ENCODE measurements at places on chromosomes 4 and X.

DNA sequence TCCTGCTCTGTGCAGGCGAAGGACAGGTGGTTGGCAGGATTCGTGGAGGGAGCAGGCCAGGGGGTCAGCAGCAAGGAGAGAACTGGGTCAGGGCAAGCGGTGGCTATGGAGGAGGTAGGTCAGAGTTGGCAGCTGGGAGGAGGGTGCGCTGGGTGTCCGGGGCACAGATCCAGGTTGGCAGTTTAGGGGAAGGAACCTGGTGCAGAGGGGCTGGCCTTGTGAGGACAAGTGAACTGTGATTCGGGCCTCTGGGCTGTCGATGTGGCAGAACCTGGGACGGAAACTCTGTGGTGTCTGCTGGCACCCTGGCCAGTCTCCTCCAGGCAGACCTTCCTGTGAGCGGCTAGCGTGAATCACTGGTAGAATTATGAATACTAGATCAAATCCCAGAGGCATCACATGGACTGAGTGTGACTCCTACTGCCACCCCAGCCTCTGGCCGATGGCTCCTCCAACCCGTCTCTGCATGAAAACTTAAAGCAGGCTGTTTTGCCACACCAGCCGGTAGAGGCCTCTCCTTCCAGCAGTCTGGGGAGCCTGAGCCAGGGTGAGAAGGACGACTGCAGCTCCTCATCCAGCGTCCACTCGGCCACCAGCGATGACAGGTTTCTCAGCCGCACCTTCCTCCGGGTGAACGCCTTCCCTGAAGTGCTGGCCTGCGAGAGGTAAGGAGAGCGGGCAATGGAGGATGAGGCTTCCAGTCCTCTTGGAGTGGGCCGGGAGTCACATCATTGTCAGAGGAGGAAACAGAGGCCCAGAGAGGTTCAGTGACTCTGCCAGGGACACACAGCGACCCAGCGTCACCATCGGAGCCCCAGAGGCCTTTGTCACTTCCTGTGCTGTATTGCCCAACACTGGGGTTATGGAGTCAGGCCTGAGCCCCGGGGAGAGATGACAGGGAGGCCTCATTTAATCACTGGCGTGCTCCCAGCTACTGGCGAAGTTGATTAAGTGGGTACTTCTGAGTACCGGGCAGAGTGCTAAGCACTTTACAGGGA, 20.3 kb downstream of the EVC start:
- no peak for DNase-seq

DNA sequence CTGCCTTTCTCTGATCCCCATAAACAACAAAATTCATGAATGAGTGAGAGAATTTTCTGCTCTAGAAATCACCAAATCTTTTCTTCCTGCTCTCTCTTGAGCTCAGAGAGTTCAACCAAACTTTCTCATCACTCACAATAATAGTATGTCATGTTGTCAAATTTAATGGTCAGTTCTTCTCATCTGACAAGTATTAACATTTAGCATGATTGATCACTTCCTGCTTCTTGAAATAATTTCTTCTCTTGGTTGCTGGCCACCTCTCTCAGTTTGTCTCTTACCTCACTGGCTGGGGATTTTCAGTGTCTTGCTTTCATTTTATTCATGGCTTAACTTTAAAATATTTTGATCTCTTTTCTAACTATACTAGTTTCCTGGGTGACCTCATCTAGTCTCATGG, 25.5 kb upstream of the FGF5 start:
- no peak for DNase-seq

DNA sequence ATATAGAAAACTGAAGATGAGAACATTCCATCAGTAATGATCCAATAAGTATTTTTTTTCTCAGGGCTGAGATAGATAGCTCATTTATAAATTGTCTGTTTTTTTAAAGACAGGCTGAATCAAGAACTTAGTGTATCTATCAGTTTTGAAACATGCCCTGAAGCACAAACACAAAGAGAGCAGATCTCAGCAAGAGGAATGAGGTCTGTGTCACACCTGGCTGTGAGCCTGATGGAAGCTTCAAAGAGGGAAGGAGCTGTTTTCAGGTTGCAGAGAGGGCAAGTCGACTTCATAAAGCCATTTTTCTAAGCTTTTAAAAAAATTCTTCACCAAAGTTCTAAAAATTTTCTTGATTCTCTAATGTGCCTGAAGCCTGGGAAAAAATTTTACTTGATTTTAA, 434.9 kb downstream of the PDGFC start:
- DNase-seq, result no peak

DNA sequence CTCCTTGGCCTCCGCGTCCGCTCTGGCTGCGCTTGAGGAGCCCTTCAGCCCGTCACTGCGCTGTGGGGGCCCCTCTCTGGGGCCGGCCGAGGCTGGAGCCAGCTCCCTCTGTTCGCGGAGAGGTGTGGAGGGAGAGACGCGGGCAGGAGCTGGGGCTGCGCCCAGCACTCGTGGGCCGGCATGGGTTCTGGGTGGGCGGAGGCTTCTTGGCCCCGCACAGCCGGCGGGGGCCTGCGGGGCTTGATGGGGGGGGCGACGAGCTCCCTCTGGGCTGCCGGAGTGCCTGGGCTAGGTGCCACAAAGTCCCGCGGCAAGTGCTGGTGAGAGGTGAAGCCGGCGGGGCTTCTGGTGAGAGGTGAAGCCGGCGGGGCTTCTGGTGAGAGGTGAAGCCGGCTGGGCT, 61.9 kb downstream of the ANKRD50 start:
- no peak for DNase-seq

DNA sequence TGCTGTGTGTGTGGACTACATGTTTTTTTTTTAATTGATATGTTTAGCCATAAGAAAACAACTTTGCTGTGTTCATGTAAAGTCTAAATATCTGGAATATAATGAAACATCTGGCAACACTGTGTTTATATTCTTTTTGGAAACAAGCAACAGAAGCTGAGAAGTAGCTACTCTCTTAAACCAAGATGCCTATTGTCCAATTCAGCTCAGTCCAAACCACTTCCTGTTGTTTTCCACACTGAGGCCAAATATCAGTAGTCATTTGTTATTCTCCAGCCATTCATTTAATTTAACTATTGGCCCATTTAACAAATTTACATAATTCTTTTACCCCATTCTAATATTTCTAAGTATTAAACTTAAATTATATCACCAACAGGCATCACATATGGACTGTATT, 903.0 kb upstream of the SLIT2 start:
- no peak for DNase-seq

GRCh38 chrX:38991656-38992440, 190.6 kb downstream of the MID1IP1 start:
- DNase-seq, result no peak

GRCh38 chrX:63743596-63743995, 41.4 kb downstream of the ARHGEF9 start:
- no peak for DNase-seq

GRCh38 chrX:103423955-103424638, 47.8 kb downstream of the BEX3 start:
- DNase-seq, result no peak

DNA sequence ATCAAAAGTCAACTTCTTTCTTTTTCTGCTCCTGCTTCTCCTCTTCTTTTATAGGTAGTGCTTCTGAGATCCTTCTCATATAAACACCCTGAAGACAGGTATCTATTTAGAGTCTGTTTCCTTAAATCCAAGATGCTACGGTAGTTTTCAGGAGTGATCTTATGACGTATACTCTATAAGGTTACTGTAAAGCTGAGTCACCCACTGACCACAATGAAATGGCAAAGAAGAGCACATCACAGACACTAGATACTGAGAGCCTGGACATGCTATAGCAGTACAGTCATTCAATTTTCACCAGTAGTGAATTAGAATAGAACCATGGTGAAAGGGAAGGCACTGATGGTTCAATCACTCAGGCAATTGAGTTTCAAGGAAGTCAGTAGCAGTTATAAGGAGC, 412.5 kb downstream of the ADAM29 start:
- no peak for DNase-seq

DNA sequence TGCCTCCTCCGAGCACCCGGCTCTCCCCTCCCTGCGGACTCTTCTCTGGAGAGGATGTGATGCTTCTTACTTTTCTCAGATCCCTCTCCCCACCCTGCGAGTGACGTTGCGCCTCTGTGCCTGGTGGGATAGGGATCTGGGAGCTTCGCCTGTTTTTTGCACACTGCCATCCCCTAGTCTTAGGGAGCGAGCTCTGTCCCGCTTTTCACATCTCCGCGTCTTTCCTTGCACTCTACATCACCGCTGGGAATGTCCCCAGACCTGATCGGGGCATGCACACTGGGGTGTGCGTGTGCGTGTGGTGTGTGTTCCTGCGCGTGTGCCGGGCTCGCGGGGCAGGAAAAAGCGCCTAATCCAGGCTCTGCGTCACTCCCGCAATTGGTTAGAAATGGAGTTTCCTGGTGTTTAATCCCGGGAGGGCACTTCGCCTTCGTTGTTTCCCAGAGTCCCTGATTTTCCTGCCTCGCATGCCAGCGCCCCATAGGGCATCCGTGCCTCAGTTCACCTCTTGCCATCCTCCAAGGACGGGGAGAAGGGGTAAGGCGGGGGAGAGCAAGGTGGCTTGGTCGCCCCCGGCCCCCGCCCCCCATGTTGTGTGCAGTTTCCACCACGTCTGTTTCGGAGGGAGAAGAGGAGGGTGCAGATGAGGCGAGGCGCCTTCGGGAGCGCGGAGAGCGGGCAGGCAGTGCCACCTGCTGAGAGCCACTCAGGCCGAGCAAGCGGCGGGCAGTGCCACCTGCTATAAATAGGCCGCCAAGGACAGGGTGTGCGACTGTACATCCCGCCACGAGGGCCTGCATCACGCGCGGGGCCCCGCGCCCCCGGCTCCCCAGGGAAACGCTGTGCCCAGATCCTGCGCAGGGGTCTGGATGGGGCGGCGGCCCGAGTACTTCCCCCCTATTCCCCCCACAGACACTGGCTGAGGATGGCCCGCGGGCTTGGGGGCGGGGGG, 759 bp upstream of the TBC1D1 start:
- DNase-seq, result no peak

DNA sequence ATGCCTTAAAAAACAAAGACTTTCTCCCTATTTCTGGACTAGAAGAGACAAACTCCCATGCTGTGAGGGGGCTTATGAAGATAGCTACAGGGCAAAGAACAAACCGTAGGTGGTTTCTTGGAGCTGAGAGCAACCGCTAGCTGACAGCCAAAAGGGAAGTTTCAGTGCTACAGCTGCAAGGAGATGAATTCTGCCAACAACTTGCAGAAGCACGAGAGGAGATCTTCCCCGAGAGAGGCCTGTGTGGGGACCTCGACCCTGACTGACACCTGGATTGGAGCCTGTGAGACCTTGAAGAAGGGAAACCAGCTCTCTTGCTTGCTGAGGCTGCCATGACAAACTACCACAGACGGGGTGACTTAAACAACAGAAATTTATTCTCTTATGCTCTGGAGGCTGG, 183.8 kb upstream of the VCX3A start:
- peak; percentile 69 for DNase-seq

GRCh38 chr4:156968479-156968984, 3.1 kb downstream of the PDGFC start:
- DNase-seq, result peak; percentile 31

- DNase-seq, result no peak
These were observed 11.4 kb downstream of the RNF150 start for GRCh38 chr4:141121768-141122454.

- no peak for DNase-seq
These were observed 956 bp downstream of the TMEM154 start for GRCh38 chr4:152678841-152679240.

- DNase-seq, result no peak
These were observed 14.1 kb downstream of the ACSL1 start for GRCh38 chr4:184811526-184812198.

DNA sequence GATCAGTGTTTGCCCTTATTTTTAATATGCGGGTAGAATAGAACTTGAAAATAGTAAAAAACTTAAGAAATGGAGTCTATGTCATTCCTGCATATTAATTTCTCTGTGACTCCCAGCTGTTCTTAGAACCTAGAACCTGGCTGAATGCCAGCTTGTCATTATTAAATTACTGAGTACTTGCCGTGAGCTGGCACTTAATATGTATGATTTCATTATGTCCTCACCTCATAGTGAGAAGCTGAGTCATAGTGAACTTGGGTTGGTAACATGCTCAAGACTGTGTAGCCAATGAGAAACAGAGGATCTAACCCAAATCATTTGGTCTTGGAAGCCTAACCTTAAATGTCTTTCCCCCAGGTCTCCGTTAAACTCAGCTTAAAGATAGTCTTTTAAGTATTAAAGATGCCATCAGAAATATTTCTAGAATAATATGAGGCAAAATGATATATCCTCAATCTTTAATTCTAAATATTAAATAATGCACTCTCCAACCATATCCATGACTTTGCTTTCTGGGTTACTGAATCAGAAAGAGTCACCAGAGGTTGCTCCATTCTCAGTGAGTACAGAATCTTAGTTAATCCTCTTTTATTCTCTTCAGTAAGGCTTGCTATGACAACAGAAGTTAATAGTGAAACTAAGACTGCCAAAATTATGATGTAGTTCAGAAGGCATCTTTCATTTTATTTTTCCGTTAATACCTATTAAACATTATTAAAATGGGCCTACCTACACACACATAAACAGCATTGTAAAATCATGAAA, 58.6 kb upstream of the TLL1 start:
- DNase-seq, result no peak

DNA sequence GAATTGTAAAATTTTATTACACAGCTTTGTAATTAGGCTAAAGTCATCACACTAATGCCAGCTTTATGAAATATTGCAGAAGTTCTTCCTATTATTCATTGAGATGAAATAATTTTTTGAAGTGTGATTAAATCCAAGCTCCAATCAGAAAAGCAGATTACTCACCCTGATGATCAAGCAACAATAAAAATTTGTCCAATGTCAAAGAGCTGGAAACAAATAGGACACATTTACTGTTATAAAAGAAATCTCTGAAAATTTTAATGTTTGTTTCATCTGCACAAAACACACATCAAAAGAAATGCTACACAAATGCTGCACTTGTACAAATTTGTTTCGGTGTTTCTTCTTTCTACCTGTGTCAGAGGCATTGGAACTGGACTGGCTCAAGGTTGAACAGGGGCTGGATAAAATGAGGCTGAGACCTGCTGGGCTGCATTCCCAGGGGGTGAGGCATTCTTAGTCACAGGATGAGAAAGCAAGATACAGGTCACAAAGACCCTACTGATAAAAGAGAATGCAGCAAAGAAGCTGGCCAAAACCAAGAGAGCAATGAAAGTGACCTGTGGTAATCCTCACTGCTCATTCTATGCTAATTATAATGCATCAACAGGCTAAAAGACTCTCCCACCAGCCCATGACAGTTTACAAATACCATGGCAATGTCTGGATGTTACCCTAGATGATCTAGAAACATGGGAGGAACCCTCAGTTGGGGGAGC, 78.3 kb downstream of the GASK1B start:
- no peak for DNase-seq

DNA sequence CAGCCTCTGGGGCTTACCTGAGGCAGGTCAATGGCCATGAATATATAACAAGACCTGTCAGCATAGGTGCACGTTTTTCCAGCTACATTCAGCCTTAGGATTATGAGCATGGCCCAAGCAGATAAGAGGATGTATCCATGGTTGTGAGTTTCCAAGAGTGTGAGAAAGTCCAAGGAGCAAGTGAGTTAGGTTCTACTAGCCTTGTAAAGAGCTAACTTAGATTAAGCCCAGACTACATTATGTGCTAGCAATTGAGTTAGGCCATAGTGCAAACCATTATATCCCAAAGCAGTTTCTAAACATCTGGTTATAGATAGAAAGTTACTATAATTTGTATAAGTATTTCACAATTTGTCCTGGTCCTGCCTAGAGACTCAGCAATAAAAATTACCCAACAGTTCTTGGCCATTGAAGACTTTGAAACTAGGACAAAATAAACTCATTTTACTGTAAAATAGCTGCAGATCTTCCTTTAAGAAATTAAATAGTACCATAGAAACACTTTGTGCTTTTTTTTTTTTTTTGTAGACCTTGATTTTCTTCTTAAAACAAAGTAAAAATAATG, 312.0 kb downstream of the CAMK2D start:
- DNase-seq, result no peak

- DNase-seq, result no peak
These were observed 94.2 kb upstream of the MYOZ2 start for GRCh38 chr4:119041396-119041795.
